T-helper 22 cell (primary cell): ENCODE measurements at places on chromosomes 6 and 20.

- peak; percentile 7 for DNase-seq
Measured at GRCh38 chr6:105587349-105588122, 184.7 kb upstream of the PREP start.

DNA sequence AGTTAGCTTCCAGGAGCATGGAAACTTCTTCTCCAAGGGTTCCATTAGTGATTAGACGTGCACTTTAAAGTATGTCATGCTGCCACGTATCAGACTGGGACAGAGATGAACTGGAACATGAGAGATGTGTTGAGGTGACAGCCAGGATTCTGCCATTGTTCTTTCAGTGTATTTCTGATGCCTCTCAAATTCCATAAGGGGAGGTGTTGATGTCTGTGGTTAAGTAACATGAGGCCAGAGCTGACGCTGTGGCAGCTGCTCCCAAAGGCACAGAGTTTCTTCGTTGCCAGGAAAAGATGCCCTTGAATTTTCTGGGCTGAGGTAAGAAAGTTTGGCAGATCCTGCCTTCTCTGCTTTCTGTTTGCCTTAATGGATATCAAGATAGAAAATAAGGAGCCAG lies 63.5 kb downstream of the TRMT6 start:
- DNase-seq: no peak

DNA sequence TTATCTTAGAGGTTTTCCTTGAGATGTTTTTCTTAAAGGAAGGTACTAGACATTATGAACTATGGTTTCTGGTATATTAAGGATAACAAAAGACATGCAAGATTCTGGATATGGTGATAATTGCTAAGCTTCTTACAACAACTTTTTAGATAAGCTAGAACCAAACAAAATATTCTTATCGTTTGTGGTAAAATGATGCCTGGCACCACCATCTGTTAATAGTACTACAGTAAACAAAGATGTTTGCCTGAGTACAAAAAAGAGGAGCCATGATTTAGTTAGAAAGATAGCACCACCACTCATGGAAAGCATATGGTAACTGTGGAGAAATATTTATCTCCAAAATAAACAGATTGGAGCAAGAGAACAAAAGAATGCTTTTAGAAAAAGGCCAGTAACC lies 747.3 kb downstream of the COL12A1 start:
- no peak for DNase-seq

DNA sequence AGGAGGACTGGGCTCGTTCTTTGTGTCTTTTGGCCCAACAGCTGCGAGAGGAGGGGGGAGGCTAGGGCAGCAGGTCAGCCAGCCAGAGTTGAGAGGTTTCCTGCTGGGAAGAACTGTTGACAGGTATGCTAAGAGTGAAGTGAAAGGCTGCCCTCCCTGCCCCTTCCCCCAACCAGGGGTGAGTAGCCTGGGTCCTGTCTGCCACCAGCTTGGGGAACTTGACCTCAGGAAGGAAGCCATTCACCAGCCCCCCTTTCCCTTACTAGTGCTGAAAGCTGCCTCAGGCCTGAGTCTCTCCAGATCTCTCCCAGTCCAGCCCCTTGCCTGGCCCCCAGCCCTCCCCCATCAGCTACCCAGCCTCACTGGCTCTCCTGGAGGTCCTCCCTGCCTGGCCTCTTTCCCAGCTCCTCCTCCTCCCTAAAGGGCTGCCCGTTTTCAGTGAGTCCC lies 20.7 kb upstream of the ZNF76 start:
- DNase-seq: no peak

GRCh38 chr6:112029045-112029822 lies 24.7 kb upstream of the CCN6 start:
- DNase-seq: peak; percentile 28
